ENCODE measurements at places on chromosomes 13 and 19. TPM values are rescaled to one million over a fixed set of nuclear protein-coding genes. Genes with fewer than 3 reads are reported as not detected.

DNA sequence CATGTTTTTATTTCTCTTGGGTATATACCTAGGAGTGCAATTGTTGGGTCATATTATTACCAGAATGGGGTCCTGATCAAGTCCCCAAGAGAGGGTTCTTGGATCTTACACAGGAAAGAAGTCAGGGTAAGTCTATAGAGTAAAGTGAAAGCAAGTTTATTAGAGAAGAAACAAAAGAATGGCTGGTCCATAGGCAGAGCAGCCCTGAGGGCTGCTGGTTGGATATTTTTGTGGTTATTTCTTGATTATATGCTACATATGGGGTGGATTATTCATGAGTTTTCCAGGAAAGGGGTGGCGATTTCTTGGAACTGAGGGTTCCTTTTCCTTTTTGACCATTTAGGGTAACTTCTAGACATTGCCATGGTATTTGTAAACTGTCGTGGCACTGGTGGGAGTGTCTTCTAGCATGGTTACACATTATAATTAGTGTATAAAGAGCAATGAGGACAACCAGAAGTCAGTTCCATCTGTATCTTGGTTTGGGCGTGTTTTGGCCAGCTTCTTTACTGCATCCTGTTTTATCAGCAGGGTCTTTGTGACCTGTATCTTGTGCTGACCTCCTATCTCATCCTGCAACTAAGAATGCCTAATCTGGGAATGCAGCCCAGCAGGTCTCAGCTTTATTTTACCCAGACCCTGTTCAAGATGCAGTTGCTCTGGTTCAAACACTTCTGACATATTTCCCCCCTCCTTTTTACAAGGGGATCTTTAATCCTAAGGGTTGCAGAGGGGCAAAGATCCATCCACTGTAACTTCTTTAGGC lies 41.1 kb downstream of the CEACAM1 start:
- peak; percentile 73 for DNase-seq

Gene NKG7
- 379 TPM for total RNA-seq

Gene C19orf85
- total RNA-seq, result not detected

DNA sequence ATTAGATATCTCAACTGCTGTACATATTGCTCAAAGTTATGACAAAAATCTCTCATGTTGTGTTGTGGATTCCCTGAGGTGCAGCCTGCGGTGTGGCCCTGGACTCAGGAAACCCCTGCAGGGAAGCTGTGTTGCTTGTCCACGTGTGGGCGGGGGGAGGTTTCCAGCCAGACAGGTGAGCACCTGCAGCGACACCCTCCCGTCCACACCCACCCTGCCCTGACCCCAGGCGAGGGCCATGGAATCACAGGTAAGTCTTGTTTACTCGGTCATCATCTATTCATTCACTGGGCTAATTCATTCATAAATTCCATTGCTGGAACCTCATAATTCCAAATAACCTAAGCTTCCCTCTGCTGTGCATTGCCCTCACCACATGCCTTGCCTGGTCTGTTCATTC lies 14.1 kb downstream of the PLPP2 start:
- no peak for DNase-seq

DNA sequence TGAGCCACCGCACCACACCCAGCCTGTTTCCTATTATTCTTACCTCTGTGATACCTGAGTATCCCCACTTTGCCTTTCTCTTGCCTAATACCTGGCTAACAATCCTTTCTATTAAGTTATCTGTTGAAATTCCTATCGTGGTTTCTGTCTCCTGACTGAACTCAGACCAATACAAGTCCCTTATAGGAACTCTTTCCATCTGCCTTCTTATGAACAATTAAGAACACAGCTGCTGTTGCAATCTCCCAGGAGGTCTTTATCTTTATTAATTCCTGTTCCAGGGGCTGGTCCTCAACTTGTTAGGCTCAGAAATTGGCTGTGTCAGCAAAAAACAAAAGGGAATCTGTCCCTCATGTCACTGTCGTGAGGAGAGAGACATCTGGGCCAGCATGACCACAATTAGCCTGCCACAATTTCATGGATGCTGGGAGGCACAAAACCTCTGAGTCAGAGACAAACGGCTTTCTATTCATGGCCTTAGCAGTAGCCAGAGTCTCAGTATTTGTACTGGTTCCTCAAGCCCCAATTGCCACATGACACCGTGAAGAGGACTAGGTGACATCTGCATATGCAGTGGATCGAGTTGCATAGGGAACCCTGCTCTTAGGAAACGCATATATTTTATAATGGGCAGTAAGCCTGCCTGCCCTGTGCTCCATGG lies 58.2 kb downstream of the NUFIP1 start:
- DNase-seq, result peak; percentile 42

Gene ECSIT
- 39.7 TPM for total RNA-seq

DNA sequence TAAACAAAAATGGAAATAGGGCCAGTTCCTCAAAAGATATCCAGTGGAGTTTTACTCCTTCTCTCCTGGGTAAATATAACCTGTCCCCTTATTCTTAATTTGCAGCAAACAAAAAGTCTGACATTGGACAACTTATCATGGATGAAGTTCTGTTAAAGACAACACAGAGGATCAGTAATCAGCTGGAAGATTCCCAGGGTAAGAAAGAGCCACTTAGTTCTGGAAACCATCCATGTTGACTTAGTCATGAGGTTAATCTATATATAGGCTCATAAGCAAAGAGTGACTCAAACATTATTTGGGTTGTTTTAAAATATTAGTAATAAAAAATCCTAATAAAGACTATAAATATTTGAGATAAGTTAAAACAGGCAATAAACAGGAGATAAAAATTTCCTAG lies 40.5 kb upstream of the EBPL start:
- DNase-seq, result no peak

Gene CYP2A7
- total RNA-seq, result not detected

Gene LRRC4B
- total RNA-seq, result 0.12 TPM

- DNase-seq, result no peak
Measured at GRCh38 chr13:71618159-71618558, 248.8 kb downstream of the DACH1 start.

DNA sequence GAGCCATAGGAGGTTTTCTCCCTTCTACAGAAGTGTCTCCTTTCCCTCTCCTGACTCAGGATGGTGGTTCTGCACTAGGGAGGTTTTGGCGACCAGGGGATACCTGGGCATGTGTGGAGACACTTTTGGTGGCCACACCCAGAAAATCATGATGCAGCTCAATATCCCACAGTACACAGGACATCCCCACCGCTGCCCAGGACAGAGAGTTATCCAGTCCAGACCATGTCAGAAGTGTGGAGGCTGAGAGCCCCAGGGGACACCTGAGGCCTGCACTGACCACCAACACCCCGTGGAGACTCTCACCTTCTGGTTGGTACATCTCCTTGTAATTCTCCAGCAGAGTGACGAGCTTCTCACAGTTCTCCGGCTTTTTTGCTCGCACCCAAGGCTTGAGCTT lies 16.6 kb downstream of the PEG3 start:
- no peak for DNase-seq

DNA sequence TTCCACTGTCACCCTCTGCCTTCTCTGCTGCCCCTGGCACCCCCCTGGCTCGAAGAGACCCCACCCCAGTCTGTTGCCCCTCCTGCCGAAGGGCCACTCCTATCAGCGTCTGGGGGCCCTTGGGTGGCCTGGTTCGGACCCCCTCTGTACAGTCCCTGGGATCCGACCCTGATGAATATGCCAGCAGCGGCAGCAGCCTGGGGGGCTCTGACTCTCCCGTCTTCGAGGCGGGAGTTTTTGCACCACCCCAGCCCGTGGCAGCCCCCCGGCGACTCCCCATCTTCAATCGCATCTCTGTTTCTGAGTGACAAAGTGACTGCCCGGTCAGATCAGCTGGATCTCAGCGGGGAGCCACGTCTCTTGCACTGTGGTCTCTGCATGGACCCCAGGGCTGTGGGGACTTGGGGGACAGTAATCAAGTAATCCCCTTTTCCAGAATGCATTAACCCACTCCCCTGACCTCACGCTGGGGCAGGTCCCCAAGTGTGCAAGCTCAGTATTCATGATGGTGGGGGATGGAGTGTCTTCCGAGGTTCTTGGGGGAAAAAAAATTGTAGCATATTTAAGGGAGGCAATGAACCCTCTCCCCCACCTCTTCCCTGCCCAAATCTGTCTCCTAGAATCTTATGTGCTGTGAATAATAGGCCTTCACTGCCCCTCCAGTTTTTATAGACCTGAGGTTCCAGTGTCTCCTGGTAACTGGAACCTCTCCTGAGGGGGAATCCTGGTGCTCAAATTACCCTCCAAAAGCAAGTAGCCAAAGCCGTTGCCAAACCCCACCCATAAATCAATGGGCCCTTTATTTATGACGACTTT lies 2.0 kb downstream of the ZFP36 start:
- DNase-seq, result peak; percentile 81

- peak; percentile 82 for DNase-seq
Measured at GRCh38 chr19:47430041-47430802, 10.9 kb upstream of the MEIS3 start.

DNA sequence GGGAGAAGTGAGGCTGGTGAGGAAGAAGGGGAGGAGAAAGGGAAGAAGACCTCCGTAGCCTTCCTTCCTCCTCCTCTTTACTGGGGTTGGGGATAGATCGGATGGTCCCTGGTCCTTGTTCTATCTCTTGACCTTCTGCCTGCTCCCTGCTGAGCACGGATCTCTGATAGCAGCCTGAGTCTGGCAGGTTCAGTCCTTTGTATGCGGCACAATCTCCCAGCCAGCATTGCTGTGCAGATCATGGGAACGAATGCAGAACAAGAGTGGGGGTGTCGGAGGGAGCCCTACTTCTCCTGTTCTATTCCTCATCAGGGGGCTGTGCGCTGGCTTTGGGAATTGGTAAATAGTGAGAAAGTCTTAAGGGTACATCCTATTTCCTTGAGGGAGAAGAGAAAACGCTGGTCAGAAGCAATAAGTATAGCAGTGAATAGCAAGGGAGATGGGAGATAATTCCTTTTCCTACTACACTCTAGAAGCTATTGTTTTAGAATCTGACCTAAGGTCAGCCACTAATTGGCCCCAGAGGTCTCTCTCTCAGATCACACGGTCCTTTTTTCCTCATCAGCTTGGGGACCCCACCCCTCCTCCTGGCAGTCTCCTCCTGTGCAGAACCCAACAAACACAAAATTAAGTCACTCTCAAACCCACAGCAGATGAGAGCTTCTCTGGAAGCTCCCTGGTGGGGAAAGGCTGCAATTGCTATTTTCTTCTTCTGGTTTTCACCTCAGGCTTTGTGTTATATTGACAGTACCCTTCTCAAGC lies 41.0 kb downstream of the KL start:
- DNase-seq, result no peak

DNA sequence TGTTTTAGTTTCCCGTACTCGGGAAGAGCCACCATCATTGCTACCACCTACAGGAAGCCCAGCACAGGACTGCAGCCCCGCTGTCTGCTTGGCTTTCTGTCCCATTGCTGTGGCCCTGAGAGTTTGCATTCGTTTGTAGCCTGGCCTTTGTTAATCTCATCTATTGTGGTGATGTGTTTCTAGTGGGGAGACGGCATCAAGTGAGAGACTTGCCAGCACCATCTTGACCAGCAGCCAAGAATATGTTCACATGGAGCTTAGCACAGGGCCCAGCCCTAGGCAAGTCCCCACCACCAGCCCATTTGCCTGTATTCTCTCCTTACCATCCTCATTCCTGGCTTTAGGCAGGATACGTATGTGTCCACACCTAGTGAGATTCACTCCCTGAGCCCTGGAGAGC lies 17.3 kb upstream of the OVOL3 start:
- no peak for DNase-seq

GRCh38 chr13:23979361-23980159 lies 82.3 kb upstream of the C1QTNF9B start:
- DNase-seq, result peak; percentile 85

- peak; percentile 58 for DNase-seq
Measured at GRCh38 chr13:109162248-109163036, 533.0 kb downstream of the MYO16 start.

All from activated CD4-positive, alpha-beta T cell treated with anti-CD3 and anti-CD28 coated beads, Interleukin-2, amount 10 ng/mL, durations not matched to agents 24 days and 14 days (primary cell).